ENCODE measurements at places on chromosomes 4 and X.
A peak's percentile ranks its signal among the peaks of the same experiment; 100 is the strongest.

DNA sequence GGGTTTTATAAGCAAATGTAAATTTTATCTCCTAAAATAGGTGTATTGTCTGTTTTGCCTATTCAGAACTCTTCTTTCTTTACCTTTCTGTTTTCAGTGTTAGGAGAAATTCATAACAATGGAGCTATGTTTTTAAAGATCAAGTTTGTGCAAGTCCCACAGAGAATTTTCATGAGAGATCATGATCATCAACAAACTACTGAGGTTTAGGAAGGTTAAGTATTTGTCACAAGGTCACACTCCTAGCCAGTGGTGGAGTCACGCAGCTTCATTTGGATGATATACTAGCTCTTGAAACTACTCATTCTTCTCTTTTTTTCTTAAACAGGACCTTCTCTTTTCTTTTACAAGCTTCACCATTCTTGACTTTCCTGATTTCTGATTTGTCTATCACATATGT is 892.6 kb upstream of the FRG1 start:
- DNase-seq = no peak

DNA sequence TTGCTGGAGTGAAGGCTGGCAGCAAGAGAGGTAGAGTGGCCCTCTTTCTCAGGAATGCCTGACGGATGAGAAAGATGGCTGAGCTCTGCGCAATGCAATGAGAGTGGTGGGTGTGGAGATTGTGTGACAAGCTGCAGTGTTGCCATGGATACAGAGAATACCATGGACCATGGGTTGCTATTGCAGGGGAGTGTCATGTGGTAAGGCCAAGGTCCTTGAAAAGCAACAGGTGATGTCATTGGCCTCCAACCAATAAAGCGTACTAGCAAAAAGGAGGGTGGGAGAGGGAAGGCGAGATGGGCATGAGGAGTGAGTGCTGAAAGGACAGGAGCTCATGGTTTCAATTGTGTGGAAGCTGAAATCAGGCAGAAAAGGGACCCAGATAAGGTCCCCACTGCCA is 1.8 kb downstream of the PNMA5 start:
- no peak for DNase-seq

GRCh38 chr4:7034262-7035081 is 8.7 kb upstream of the TADA2B start:
- no peak for DNase-seq

GRCh38 chr4:141021397-141022110 is 111.7 kb downstream of the RNF150 start:
- DNase-seq = no peak

DNA sequence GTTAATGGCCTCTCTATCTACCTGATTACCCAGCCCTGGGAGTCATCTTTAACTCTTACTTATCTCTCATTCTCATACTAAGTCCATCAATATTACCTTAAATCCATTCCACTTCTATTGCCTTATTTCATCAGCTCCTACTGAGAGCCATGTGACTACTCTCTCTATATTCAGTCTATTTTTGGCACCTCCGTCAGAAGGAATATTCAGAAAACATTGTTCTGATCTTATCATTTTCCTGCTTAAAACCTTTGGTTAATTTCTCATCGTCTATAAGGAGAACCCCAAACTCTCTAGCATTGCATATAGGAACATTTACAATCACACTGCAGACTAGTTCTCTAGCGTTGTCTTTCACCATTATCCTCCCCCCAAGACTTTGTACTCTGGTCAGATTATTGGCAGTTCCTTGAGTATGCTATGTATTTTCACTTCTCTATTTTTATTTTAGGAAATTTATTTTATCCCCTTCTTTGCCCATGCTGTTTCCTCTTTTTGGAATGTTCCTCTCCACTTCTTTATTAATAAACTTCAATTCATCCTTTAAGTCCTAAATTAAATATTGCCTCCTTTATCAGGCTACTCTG is 13.7 kb upstream of the AMMECR1 start:
- DNase-seq = no peak

GRCh38 chr4:31141832-31142142 is 421.6 kb downstream of the PCDH7 start:
- DNase-seq = no peak

GRCh38 chrX:42090395-42090794 is 167.0 kb upstream of the CASK start:
- DNase-seq = no peak

- DNase-seq = no peak
Measured at GRCh38 chr4:152039691-152040090, 278.9 kb upstream of the GATB start.

DNA sequence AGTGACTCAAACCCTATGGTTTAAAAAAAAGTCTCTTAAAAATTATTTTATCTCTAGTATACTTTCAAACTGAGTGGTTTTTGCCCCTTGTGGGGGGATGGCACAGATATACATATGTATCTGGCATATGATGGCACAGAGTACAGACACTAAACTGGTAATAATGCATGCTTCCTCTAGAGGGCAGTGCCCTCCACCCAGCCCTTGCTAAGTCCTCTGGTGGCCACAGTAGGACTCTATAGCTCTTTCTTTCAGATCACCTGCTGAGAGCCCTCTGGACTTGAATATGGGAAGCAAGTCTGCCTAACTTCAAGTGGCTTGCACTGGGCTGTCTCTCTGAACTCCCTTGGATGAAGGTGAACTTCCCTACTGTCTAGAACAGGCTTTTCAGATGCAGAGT is 66.3 kb downstream of the TSPAN7 start:
- DNase-seq = peak; percentile 16

DNA sequence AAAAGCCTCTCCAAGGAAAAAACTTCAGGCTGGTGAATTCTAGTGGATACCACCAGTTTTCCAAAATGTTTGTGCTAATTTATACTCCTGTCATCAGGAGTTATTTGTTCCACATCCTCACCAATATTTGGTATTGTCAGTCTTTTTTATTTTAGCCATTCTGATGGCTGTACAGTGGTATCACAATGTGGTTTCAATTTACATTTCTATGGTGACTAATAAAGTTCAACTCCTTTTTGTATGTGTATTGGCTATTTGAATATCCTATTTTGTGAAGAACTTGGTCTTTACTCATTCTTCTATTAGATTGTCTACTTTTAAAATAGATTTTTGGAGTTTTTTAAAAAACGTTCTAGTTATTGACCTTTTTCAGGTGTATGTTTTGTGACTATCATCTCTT is 33.0 kb upstream of the FRAS1 start:
- DNase-seq = no peak

DNA sequence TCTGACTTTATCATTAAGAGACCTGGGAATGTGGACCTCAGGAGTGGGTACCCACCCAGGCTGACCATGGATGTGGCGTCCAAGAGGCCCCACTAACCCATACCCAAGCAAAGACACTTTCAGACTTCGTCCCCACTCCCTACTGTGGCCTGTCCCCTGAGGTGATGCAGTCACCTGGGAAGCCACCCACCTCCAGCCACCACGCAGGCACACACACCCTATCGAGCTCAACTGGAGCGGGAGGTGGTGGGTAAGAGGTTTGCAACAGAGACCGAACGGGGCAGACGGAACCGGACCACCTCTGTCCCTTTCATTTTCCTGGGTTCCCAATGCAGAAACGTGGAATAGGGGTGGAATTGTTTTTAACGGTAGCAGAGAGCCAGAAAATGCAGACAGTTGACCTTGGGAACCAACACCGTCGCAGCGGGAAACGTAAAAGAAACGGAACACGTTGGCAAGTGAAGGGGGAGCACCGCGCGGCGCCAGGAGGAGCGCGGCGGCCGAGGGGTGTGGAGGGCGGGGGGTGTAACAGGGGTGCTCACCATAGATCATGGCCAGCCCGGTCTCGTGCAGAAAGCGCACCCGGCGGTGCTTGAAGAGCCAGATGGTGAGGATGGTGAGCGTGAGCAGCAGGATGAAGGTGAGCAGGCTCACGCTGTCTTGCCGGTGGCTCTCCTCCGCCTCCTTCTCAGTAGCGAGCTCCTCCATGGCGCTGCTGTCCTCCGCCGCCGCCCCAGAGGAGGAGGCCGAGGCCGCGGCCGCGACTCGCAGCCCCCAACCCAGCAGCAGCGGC is 559 bp downstream of the SLC9A7 start:
- DNase-seq = peak; percentile 35

GRCh38 chr4:45121426-45121975 is 395.1 kb upstream of the GNPDA2 start:
- DNase-seq = no peak

DNA sequence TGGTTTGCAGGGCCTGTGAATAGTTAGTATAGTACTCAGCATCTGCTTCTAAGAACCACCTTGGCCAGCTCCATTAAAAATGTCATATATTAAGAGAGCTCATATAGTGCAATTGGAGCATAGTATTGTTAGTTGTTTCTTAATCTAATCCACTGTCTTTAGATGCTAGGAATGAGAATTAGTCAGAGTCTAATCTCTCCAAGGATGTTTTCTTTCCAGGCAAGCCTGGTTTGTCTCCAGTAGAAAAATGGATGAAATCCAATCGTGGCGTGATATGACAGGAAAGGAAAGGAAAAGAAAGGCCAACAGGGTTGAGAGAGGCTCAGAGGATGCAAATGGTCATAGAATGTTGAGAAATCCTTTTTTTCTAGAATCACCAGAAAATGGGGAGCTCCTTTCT is 15.0 kb upstream of the TMEM164 start:
- no peak for DNase-seq

GRCh38 chr4:73751166-73751565 is 10.8 kb downstream of the CXCL8 start:
- DNase-seq = no peak

GRCh38 chr4:118883861-118884260 is 4.8 kb upstream of the SYNPO2 start:
- DNase-seq = no peak

GRCh38 chr4:183876268-183876934 is 28.7 kb upstream of the STOX2 start:
- no peak for DNase-seq

GRCh38 chr4:112852601-112853000 is 196.9 kb upstream of the ANK2 start:
- no peak for DNase-seq

DNA sequence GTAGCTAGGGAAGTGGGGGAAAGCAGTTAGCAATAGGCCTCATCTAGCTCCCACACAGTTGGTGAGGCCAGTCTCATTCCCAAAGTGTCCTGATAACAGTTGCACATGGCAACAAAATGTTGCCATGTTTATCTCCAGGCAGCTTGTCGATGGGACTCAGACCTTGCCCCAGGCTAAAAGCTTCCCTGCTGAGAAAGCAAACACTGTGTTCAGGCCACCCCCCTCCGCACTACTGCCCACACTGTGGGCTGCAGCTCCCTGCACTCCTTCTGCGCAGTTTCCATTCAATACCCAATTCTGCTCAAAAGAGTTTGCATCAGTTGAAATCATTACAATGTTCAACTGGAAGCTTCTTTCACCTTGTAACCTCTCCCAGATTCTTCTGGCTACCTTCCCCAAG is 287.8 kb upstream of the GK2 start:
- DNase-seq = no peak

- no peak for DNase-seq
Measured at GRCh38 chr4:65696436-65696835, 26.1 kb upstream of the EPHA5 start.

GRCh38 chrX:18917831-18918230 is 66.1 kb downstream of the PHKA2 start:
- DNase-seq = no peak

DNA sequence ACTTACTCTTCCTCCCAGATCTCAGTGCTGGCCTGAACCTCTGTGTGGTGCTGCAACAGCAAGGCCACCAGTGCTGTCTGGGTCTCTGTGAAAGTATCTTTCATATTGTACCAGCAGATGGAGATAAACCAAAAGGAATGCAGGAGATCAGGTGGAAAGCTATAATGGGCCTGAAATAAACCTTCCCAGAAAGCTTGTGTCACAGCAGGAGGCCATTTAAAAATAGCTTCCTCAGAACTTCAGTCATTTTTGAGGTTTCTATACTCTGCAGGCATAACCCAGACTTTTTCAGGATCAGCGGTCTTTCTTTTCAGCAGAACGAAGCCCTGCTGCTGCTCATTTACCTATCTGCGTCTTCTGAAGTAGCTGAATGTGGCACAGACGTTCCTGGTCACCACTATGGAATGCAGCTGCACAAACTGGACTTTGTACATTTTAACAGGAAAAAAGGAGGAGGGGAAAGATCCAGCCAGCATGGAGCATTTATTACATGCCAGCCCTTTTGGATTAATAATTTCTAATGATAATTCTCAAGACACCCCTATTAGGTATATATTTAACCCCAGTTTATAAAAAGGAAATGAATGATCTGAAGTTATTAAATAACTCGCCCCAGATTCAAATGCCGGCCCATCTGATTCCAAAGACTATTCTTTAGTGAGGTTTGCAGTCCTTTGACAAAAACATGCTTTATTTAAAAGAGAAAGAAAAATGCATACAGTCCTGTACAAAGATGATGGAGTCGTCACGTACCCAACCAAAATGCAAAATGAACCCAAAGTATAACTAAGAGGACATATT is 119.7 kb downstream of the NFKB1 start:
- DNase-seq = no peak

DNA sequence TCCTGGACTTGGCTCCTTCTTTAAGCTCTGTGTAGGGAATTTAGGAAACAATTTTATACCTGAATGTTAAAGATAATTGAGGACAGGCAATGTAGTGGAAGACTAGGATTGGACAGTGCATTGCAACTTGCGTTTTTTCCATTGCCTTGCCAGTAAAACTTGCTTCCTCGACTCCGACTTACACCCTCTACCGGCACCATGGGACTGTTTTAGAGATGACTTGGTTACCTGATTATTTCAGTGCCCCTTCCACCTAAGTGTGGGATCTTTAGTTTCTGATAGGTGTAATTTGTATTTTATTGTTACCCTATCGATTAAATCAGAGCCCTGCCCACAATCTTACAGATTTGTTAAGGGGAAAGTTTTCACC is 1.2 kb downstream of the PRPS1 start:
- peak; percentile 11 for DNase-seq

DNA sequence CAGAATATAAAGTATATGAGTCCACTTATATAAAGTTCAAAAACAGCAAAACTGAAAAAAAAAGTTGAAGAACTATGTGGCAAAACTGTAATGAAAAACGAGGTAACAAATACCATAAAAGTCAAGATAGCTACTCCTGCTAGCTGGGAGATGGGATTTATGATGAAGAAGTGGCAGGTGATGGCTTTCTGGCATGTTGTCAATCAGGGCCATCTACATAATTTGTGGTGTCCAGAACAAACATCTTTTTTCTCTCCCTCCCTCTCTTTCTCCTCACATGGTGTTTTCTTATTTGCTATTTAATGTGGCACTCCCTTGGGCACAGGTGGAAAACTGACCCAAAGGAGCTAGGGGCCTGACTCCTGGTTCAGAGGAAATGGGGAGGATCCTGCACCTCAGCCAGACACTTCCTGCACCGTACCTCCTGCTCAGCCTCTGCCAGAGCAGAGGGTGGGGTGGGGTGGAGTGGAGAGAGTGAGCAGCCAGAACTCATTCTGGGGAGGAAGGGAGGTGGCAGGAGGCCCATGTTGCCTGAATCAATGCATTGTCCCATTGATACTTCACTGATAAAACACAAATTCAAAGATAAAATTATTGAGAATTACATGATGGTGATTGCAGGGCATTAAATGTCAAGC is 5.3 kb upstream of the SAP30 start:
- DNase-seq = no peak

DNA sequence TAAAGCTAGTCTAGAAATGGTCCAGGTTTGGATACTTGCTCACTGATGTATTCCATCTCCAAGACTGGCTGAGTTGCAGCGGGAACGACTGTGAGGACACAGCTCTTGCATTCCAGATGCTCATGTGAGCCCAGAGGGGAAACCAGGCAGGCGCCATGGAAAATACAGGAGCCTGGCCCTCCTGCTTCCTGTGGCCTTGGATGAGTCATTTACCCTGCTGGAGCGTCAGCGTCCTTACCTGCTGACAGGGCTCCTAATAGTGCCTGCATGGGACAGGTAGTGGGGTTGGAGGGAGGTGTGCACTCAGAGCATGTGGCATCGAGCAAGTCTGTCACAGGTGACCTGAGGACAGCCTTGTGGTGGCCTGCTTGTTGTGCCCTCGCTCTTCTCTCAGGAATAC is 69.4 kb downstream of the NSG1 start:
- DNase-seq = no peak
